Smooth muscle cell of bladder (primary cell): ENCODE measurements at places on chromosomes 2 and 18. TPM values are rescaled to one million over a fixed set of nuclear protein-coding genes. Genes with fewer than 3 reads are reported as not detected.

The STPG4 gene
- 0.28 and 0.37 TPM in 2 replicates for total RNA-seq

The ALPI gene
- total RNA-seq, result not detected in 2 replicates

The APCDD1 gene
- 0.09 and 1.1 TPM in 2 replicates for total RNA-seq

The FER1L5 gene
- total RNA-seq, result 1.3 and 1.4 TPM in 2 replicates

The ARMC9 gene
- 55.5 and 72.9 TPM in 2 replicates for total RNA-seq

The LANCL1 gene
- total RNA-seq, result 31.3 and 31.9 TPM in 2 replicates
